Fibroblast of pulmonary artery (primary cell): ENCODE measurements at places on chromosomes 6 and 20.

- no peak for DNase-seq
Observed at GRCh38 chr20:3749689-3750531, 17.4 kb downstream of the HSPA12B start.

GRCh38 chr20:46688151-46689081 lies 828 bp downstream of the TP53RK start:
- peak; percentile 60 for DNase-seq

- DNase-seq: no peak
Observed at GRCh38 chr6:132719736-132720448, 6.0 kb upstream of the VNN1 start.

GRCh38 chr6:89481695-89482094 lies 48.7 kb downstream of the ANKRD6 start:
- no peak for DNase-seq

DNA sequence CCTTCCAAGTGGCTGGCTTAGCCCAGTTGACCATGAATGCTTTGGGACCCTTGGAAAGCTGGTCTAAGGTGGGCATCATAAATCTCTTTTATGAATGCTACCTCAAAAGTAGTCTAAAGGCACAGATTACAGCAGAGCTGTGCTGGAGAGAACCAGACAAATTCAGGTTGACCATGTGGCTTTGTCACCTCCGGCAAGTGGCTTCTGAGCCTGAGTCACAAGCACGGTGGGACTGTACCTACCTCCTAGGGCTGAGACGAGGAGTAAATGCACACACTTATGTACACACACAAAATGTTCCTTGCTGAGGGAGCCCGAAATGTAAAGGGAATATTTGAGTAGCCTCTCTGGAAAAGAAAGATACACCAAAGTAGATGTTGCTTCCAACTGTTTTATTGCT lies 155.9 kb downstream of the NFATC2 start:
- DNase-seq: no peak

DNA sequence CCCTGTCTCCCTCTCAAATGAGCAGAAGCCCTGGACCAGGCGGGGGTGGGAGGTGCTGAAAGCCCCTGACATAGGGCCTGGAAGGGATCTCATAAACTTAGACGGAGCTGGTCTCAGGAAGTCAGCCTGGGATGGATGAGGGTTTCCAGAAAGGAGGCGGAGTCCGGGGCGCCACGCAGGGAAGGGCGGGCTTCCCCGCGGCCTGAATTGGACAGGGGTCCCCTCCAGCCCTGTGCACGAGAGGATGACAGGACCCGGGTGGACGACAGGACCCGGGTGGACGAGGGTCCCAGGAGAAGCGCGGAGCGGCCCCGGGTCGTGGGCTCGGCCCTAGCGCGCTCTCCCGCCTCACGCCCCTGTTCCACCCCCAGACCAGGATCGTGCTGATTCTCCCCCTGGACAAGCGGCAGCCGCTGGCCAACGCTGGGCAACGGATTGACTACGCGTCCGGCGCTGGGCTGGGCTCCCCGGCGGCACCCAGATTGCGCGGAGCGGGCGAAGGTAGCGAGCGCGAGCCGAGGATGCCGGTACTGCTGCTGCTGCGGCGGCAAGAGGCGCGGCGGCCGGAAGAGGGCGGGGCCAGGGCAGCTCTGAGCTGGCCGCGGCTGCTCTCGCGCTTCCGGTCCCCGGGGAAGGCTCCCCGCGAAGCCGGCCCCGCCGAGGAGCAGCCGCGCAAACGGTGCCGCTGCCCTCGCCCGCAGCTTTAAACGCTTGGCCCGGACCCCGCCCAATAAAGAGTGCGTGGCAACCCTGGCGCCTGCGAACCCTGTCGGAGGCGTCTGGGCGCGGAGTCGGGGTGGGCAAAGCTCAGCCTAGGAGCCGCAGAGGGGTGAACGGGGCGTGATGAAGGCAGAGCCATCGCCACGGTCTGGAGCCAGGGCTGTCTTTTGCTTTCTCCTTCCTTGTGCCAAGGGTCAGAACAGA lies 1.3 kb downstream of the C20orf144 start:
- DNase-seq: peak; percentile 66

- no peak for DNase-seq
Observed at GRCh38 chr6:137496368-137496767, 2.2 kb upstream of the OLIG3 start.

DNA sequence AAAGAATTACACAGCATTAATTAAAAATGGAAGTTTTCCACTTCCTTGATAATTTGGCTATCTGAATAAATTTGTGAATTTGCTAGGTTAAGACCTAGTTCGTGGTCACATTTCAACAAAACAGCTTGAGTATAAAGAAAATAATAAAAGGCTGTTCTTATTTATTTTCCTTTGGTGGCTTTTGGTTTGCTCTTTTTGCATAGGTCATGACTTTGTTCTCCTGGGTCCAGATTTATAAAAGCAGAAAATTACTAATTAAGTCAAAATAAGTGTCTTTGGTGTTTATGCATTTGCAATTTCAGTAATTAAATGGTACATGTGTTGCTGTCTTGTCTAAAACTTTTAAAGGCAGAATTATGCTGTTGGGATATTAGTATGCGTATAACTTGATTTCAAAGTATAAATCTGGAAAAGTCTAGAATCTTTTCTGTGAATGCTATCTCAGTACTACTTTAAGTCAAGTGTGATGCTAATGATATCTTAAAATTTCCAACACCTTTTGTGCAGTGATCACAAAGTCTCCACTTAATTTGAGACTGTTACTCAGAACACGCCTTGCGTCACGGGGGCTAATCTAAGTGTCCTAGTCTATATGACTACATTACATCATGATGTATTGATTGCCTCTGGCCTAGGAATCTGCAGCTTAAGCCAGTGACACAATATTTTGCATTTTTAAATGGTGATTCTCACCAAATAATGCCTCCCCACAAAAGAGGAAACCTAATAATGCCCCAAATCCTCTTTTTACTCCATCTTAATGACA lies 41.0 kb downstream of the GNAS start:
- no peak for DNase-seq

DNA sequence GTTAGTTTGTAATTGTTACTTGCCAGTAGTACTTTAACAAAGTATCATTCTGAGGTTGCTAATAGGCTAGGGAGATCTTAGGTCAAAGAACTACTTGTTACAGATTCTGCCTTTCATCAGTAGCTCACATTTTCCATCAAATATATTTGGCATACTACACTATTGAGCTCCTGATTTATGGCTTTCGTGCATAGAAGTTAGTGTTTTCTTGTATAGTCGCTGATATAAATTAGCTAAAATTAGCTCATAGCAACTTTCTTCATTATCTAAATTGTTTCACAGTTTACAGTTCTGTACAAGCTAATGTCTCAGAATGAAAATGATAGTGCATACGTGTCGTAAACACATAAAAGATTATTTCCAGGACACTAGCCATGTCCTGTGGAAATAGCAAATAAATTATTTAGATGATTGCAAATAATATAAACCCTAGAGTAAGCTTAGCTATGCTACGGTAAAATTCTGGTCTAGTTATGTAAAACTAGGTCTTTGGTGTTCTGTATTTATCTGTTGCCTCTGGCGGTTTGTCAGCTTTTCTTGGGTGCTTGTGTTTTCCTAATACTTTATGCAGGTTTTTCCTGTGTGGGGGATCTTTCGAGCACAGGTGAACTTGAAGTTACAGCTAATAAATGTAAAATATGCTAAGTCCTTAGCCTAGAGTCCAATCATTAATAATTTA lies 15.1 kb downstream of the PDE7B start:
- no peak for DNase-seq

- DNase-seq: no peak
Observed at GRCh38 chr20:59817846-59818615, 115.4 kb downstream of the SYCP2 start.
